ENCODE measurements at places on chromosomes 4 and X.

DNA sequence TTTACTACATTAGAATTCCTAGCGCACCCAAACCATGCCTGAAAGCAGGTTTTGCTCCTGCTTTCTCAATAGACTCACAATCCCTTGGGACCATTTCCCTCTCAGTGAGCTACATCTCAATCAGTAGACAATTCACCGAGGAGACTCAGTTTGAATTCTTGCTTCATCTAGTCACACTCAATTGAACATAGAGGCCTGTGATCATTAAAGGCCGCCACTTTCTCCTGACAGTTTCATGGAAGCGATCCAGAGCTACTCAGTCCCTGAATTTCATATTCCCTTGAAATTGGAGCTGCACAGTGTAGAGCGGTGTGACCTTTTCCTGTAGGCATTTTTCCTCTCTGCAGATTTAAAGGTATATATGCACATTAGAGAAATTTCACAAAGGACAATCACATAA, 193.9 kb upstream of the SPOCK3 start:
- DNase-seq, result no peak

DNA sequence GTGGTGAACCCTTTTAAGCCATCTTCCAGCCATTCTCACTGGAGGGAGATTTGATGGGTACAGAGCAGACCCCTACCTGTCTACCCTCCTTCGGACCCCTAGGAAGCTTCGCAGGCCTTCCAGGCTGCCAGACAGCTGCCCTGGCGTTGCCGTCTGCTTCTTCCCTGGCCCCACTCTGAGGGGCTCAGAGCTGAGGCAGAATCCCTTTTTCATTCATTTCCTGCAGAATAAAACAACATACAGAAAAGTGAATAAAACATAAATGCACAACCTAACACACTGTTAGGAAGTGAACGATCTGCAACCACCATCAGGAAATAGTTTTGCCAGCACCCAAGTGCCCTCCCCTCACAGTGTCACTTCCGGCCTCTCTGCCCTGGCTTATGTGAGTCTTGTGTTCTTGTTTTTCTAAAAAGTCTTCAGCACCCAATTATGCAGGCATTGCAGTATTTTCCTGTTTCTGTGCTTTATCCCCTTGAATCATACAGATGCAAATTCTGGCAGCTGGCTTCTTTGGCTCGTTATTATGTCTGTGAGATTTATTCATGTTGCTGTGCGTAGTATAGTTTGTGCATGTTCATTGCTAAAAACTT, 5.6 kb upstream of the ADD1 start:
- DNase-seq, result no peak

- no peak for DNase-seq
Measured at GRCh38 chr4:83603129-83603528, 67.2 kb downstream of the GPAT3 start.

- DNase-seq, result no peak
Measured at GRCh38 chrX:49987651-49988050, 65.3 kb downstream of the CLCN5 start.

GRCh38 chr4:65453398-65453797, 216.9 kb downstream of the EPHA5 start:
- DNase-seq, result no peak

- DNase-seq, result no peak
Measured at GRCh38 chrX:149846789-149847188, 34.2 kb upstream of the MAGEA8 start.

DNA sequence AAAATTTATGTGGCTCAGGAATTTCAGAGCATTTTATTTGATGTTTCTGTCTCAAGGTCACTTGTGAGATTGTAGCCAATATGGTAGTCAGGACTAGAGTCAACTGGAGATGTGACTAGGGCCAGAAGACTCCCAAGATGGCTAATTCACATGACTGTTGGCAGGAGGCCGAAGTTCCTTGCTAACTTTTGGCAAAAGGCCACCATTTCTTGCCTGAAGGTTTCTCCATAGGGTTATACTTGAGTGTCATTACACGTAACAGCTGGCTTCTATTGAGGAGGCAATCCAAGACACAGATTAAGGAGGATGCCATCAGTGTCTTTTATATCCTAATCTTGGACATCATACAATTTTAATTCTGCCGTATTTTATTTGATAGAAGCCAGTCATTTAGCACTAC, 162.3 kb upstream of the MAOA start:
- no peak for DNase-seq

GRCh38 chrX:71053217-71053621, 14.9 kb downstream of the SNX12 start:
- no peak for DNase-seq

DNA sequence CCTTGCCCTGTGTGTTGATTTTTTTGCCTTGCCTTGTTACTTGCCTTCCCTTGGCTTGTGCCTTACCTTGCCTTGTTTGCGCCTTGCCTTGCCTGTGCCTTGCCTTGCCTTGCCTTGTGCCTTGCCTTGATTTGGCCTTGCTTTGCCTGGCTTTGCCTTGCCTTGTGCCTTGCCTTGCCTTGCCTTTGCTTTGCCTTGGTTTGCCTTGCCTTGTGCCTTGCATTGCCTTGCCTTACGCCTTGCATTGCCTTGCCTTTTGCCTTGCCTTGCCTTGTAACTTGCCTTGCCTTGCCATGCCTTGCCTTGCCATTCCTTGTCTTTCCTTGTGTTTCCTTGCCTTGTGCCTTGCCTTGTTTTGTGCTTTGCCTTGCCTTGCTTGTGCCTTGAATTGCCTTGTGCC, 94.6 kb downstream of the TAB3 start:
- DNase-seq, result no peak

DNA sequence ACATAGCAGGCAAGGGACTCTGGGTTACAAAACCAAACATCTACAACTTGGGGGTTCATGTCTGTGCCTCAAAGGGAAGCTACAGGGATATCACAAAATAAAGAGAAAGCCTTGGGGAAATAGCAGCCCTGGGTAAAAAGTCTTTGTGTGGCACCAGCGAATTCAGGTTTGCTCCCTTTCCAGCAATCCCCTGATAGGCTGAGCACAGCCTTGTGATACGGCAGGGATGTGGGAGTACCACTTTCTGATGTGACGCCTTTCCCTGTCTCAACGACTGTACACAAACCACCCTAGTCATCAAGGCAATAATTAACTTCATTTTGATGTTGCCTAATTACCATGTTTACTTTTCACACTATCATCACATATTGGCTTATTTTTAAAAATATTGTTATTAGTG, 164.9 kb downstream of the LDB2 start:
- no peak for DNase-seq

- no peak for DNase-seq
Measured at GRCh38 chrX:7076245-7076661, 71.3 kb upstream of the STS start.

DNA sequence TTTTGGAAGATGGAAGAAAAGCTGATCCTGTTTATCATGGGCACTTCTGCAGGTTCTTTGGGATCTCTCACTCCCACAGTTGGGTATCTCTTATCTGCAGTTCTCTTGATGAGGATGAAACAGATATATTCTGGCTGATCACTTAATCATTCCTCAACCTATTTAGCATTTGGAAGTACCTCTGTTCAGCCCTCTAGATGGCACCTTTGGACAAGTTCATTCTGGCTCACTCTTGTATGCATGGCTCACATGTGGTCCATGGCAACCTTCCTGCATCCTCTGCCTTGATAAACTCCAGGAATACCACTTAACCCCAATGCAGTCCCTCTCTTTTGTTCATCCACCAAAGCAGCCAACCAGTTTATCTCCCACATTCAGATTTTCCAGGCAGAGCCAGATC, 74.2 kb downstream of the SMARCA5 start:
- no peak for DNase-seq

DNA sequence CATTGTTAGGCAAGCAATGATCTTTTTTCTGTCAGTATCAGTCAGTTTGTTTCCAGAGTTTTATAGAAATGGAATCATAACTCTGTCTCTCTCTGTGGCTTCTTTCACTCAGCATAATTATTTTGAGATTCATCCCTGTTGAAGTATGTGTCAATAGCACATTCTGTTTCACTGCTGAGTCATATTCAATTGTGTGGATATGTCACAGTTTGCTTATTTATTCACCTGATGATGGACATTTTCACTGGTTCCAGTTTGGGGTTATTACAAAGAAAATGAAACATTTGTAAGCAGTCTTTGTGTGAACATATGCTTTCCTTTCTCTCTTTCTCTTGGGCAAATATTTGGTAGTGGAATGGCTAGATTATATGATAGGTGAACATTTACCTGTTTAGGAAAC, 10.2 kb upstream of the ZNF718 start:
- no peak for DNase-seq

DNA sequence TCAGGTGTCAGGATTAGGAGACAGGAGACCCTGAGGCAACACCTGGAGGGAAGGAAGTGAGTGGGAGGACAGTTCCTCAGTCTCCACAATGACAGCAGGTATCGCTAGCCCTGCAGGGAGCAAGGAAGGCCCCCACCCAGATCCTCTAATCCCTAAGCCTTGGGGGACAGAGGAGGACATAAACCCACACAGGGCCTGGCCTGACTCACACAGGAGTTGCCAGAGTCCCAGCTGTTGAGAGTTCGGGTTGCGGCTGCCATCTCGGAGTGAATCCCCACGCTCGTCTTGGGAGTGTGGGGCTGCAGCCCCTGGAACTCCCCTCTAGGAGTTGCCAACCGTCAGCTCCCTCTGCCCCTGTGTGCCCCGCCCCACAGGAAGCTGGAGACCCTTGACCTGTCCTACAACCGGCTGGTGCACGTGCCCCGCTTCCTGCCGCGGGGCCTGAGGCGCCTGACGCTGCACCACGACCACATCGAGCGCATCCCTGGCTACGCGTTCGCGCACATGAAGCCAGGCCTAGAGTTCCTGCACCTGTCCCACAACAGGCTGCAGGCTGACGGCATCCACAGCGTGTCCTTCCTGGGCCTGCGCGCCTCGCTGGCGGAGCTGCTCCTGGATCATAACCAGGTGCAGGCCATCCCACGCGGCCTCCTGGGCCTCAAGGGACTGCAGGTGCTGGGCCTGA, 9.2 kb upstream of the BGN start:
- DNase-seq, result no peak

GRCh38 chr4:120704538-120704937, 218.0 kb downstream of the PRDM5 start:
- no peak for DNase-seq

GRCh38 chrX:70470850-70471289, 26.2 kb downstream of the DLG3 start:
- no peak for DNase-seq

- DNase-seq, result no peak
Measured at GRCh38 chrX:123817288-123817894, 42.5 kb upstream of the XIAP start.

DNA sequence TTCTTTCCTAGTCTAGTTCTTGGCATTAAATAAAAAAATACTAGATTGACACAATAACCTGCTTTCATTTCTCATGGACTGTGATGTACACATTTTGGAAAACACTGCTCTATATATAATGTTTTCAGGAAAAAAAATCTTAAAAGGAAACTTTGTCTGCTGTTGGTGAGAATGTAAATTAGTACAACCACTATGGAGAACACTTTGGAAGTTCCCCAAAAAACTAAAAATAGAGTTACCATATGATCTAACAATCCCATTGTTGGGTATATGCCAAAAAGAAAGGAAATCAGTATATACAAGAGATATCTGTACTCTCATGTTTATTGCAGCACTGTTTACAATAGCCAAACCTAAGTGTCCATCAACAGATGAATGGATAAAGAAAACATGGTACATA, 202.3 kb downstream of the PPP3CA start:
- DNase-seq, result no peak

GRCh38 chr4:97978791-97979488, 164.3 kb downstream of the STPG2 start:
- DNase-seq, result no peak

- DNase-seq, result no peak
Measured at GRCh38 chrX:16992951-16993350, 46.5 kb downstream of the REPS2 start.

GRCh38 chr4:189445613-189446012, 495.1 kb upstream of the FRG1 start:
- no peak for DNase-seq

- no peak for DNase-seq
Measured at GRCh38 chrX:15856222-15856587, 1.6 kb upstream of the AP1S2 start.

GRCh38 chrX:63750811-63751210, 34.2 kb downstream of the ARHGEF9 start:
- no peak for DNase-seq

DNA sequence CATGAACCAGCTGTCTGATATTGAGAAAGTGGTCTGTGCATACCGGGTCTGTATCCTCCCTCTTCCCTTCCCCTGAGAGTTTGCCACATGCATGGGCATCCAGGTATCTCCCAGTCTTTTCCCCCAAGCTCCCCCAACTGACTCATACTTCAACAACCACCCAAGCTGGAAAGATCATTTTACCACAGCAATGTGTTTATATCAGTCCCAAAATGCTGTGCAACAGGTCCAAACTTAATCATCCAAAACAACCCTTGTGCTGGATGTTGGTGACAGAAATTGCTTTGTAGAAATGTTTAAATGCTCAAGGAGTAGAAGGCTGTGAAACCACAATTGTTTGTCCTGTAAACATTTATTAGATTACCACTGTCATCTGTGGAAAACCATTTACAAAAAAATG, 286.8 kb upstream of the KLF3 start:
- no peak for DNase-seq

DNA sequence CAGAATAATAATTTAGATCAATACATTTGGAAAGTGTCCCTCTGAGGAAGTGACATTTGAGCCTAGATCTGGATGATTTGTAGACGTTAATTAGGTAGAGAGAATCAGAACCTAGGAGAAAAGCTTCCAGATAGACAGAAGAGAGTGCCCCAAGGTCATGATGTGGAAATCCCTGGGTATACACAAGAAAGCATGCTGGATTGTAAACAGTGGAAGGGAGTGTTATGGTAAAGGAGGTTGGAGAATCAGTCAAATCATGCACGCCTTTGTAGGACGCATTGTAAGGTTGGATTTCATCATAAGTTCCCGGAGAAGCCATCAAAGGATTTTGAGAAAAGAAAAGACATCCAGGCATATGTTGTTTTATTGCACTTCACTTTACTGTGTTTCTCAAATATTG, 156.3 kb downstream of the PARM1 start:
- DNase-seq, result no peak

DNA sequence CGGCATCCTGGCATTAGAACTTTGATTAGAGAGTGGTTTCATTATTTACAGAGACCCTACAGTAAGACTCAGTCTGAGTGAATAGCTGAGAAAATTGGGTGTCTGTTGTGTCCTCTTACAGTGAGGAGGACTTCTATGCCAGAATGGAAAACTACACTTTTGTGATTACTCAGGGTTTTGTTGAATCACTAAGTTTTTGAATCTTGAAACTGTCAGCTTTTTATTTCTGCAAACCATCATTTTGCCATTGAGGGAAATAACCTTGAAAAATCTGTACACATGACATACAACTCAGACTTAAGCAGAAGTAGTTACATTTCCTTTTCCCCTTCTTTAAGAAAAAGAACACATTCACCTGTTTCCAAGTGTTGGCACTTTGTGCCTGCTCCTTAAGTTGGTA, 117.6 kb upstream of the RASGEF1B start:
- DNase-seq, result no peak

DNA sequence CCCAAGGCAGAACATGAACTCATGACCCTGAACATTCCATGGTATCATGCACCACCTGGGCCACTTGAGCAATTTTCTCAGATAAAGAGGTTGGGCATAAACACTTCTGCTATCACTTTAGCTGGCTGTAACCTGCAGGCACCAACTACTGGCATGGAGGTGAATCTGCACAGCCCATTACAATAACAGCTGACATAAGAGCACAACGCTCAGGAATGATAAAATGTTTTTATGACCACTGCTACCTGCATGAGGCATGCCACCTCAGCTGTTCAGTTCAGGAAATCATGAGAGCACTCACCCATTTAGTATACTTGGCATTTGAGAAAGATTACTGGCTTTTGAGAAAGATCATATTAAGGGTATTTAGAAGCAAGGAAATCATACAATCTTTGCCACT, 85.7 kb upstream of the SPIN4 start:
- DNase-seq, result no peak

GRCh38 chr4:84710548-84710947, 127.6 kb downstream of the CDS1 start:
- DNase-seq, result no peak

Measured in esophagus muscularis mucosa (tissue), 4 donors.